ENCODE measurements at places on chromosomes 2 and 18.

DNA sequence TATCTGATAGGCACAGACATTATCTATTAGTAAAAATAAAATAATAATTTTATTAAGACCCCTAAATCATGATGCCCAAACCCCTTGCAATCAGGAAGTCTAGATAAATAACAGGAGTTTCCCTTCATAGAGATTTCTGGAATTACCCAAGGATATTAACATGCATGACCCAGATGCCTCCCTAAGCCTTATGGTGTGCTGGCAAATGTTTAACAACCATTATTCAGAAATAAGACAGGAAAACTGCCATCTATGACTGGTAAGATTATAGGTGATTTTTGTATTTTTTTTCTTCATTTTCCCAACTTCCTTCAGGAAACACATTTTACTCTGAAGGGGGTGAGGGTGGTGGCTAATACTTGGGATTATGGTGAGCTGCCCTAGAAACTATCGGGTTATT, 2.7 kb upstream of the PPP1CB start:
- DNase-seq, result no peak
- peaks cover 9% of the 10 kb centered on the region for H3K36me3 ChIP-seq
- peak overlapping the region; percentile 8 for H3K27ac ChIP-seq
- no peak overlapping the region for H3K4me3 ChIP-seq

GRCh38 chr2:238884122-238884811, 36.4 kb downstream of the TWIST2 start:
- peaks cover 7% of the 10 kb centered on the region for H3K27me3 ChIP-seq
- no peak overlapping the region for H3K27ac ChIP-seq
- peaks cover 55% of the 10 kb centered on the region for H3K4me1 ChIP-seq
- no peak overlapping the region for H3K4me3 ChIP-seq
- peaks cover 23% of the 10 kb centered on the region for H3K36me3 ChIP-seq
- DNase-seq, result no peak

- H3K4me1 ChIP-seq, result peaks cover 44% of the 10 kb centered on the region
- DNase-seq, result no peak
- peaks cover 7% of the 10 kb centered on the region for H3K36me3 ChIP-seq
Observed at GRCh38 chr2:63843093-63843492, 1.4 kb downstream of the UGP2 start.

DNA sequence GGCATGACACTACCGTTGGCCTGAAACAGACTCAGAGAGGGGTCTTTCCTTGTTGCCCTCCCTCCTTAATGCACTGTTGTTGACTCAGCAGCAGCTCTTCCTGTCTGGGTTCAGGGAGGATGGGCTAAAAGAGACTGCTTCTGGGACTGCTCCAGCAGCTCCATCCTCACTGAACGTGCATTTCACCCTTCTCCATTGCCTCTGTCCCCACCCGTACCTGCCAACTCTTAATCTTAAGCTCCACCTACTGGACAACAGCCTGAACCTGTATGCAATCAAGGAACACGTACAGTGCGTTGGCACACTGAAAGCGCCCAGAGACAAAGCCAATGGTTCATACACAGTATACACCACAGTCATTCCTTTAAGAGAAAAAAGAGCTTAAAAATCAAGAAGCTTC, 230.8 kb upstream of the RAB6C start:
- DNase-seq, result no peak
- H3K4me1 ChIP-seq, result peaks cover 11% of the 10 kb centered on the region
- H3K27ac ChIP-seq, result no peak overlapping the region
- H3K27me3 ChIP-seq, result peaks cover 11% of the 10 kb centered on the region

GRCh38 chr18:58353581-58353980, 275.3 kb downstream of the ALPK2 start:
- no peak overlapping the region for H3K4me3 ChIP-seq
- peaks cover 4% of the 10 kb centered on the region for H3K4me1 ChIP-seq
- H3K27me3 ChIP-seq, result no peaks in the 10 kb centered on the region

DNA sequence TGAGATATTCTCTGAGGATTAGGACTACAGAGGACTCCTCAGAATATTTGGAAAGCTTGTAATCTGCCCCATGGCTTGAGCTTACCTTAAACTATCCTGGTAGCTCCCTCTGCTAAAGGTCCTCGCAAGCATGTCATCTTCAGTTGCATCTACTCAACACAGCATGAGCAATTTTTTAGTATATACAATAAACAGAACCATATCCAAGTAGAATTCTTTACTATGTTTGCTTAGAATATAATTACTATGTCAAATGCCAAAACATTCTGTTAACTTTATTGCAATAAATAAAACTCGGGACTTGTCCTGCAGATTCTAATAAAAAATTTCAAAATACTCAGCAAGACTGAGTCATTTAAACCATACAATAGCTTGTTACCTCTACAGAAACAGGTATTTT, 62.8 kb downstream of the ABCB11 start:
- DNase-seq, result no peak
- no peak overlapping the region for H3K4me3 ChIP-seq
- no peaks in the 10 kb centered on the region for H3K36me3 ChIP-seq
- peaks cover 22% of the 10 kb centered on the region for H3K4me1 ChIP-seq
- no peak overlapping the region for H3K27ac ChIP-seq

- peaks cover 2% of the 10 kb centered on the region for H3K27me3 ChIP-seq
- DNase-seq, result no peak
- no peak overlapping the region for H3K4me3 ChIP-seq
- no peak overlapping the region for H3K27ac ChIP-seq
Observed at GRCh38 chr2:1791006-1791605, 46.8 kb upstream of the PXDN start.

- H3K36me3 ChIP-seq, result peaks cover 47% of the 10 kb centered on the region
- DNase-seq, result peak; percentile 49
- H3K4me1 ChIP-seq, result peaks cover 10% of the 10 kb centered on the region
Observed at GRCh38 chr18:76922107-76922506, 99.8 kb downstream of the ZNF236 start.

DNA sequence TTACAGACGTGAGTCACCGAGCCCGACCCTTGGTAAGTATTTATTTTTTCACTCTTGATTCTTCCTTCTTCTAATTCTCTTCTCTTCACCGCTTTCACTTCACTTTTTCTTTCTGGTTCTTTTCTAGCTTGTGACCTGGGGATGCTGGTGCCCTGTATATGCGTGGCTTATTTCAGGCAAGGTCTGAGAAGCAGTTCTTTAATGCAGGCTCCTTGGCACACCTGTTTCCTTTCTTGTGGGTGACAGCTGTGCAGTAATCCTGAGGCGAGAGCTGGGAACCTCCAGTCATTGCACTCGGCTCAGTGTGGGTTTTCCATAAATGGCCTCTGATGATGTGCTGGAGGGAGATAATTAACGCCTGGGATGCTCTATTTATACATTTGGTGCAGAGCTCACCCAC, 193.8 kb downstream of the TSN start:
- H3K27ac ChIP-seq, result no peak overlapping the region
- no peak for DNase-seq
- peaks cover 3% of the 10 kb centered on the region for H3K4me1 ChIP-seq
- H3K36me3 ChIP-seq, result no peaks in the 10 kb centered on the region
- H3K27me3 ChIP-seq, result peaks cover 14% of the 10 kb centered on the region

DNA sequence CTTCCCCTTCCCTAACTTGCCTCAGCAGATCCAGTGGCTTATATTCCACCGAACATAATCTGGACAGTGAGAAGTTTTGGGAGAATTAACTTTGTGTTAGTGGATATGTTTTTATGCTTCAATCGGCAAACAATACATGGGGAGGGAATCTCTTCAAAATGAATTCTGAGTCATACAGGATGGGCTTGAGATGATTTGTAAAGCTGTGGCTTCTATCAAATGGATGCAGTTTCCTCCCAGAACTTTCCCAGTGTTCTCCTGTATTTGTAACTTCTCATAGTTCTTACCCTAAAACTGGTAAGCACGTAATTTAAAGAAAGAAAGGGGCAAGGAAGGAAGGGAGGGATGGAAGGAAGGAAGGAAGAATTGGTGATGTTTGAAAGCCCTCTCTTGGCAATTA, 36.8 kb downstream of the PDCL3 start:
- H3K27me3 ChIP-seq, result peaks cover 21% of the 10 kb centered on the region
- H3K27ac ChIP-seq, result no peak overlapping the region
- H3K4me3 ChIP-seq, result no peak overlapping the region

DNA sequence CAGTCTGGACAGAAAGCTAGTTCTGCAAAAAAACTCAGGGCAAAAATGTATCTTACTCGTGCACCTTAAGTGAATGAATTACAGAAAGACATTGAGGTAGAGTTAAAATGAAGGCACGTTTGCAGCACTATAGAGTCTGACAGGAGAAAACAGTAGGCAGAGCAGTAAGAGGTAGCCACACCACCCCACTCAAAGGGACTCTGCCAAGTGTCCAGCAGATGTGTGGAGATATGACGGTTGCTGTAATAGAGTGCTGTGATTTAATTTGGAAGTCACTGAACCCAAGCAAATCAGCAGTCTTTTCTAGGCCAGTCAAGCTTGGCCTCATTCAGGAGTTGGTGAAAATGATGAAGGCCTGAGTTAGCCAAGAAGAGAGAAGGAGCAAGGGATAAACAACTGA, 464.4 kb downstream of the PTPRM start:
- H3K36me3 ChIP-seq, result peaks cover 6% of the 10 kb centered on the region
- H3K27ac ChIP-seq, result peak overlapping the region; percentile 50
- peaks cover 15% of the 10 kb centered on the region for H3K4me1 ChIP-seq
- no peak for DNase-seq

- H3K4me1 ChIP-seq, result peaks cover 14% of the 10 kb centered on the region
- no peak overlapping the region for H3K4me3 ChIP-seq
- no peak for DNase-seq
- peak overlapping the region; percentile 22 for H3K27ac ChIP-seq
- no peaks in the 10 kb centered on the region for H3K36me3 ChIP-seq
- peaks cover 9% of the 10 kb centered on the region for H3K27me3 ChIP-seq
Observed at GRCh38 chr2:241213041-241213440, 24.6 kb downstream of the ANO7 start.

- no peak within 1 kb of the TSS for H3K4me3 ChIP-seq
- no peak within 1 kb of the TSS for H3K27ac ChIP-seq
- H3K27me3 ChIP-seq, result peaks cover 51% of the 10 kb centered on the region
- peak; percentile 50 for DNase-seq
Observed at GRCh38 chr2:96138179-96139145, at the start of gene ASTL. ASTL (minus strand) TSS chr2:96138502; CDS start chr2:96138436, 66 bp downstream.

GRCh38 chr18:74116633-74117554, 30.7 kb downstream of the FBXO15 start:
- peaks cover 35% of the 10 kb centered on the region for H3K4me1 ChIP-seq
- H3K4me3 ChIP-seq, result no peak overlapping the region
- H3K36me3 ChIP-seq, result peaks cover 11% of the 10 kb centered on the region
- DNase-seq, result peak; percentile 10

- H3K36me3 ChIP-seq, result no peaks in the 10 kb centered on the region
- DNase-seq, result no peak
- no peak overlapping the region for H3K4me3 ChIP-seq
- H3K27me3 ChIP-seq, result peaks cover 4% of the 10 kb centered on the region
- peaks cover 11% of the 10 kb centered on the region for H3K4me1 ChIP-seq
- no peak overlapping the region for H3K27ac ChIP-seq
Observed at GRCh38 chr2:40210344-40210967, 241.4 kb downstream of the SLC8A1 start.

GRCh38 chr2:108226564-108226963, 13.2 kb upstream of the SULT1C3 start:
- H3K27me3 ChIP-seq, result peaks cover 8% of the 10 kb centered on the region
- peaks cover 4% of the 10 kb centered on the region for H3K4me1 ChIP-seq
- H3K4me3 ChIP-seq, result no peak overlapping the region
- no peak overlapping the region for H3K27ac ChIP-seq

GRCh38 chr2:191386938-191387536, 141.8 kb downstream of the MYO1B start:
- no peaks in the 10 kb centered on the region for H3K27me3 ChIP-seq
- DNase-seq, result no peak
- H3K27ac ChIP-seq, result no peak overlapping the region
- peaks cover 5% of the 10 kb centered on the region for H3K4me1 ChIP-seq

DNA sequence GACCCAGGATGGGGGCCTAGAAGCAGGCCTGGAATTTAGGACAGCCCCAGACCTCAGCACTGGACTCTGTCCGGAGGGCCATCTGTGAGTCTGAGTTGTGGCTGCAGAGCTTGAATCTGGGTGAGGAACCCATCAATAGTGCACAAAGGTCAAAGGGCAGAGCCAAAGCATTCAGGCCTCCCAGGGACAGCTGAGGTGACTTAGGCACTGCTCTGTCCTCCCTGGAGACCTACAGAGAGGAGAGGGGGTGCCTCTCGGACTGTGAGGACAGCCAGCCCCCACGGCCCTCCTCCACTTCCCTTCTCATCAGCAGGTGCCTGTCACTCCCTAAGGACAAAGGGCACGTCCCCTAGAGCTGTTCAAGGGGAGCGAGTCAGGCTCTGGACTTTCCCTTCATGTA, 25.1 kb upstream of the PRLH start:
- DNase-seq, result no peak
- no peak overlapping the region for H3K4me3 ChIP-seq

- H3K4me3 ChIP-seq, result no peak overlapping the region
- peaks cover 68% of the 10 kb centered on the region for H3K4me1 ChIP-seq
- DNase-seq, result no peak
- H3K27me3 ChIP-seq, result no peaks in the 10 kb centered on the region
- H3K27ac ChIP-seq, result no peak overlapping the region
Observed at GRCh38 chr2:98483257-98483861, 38.7 kb downstream of the INPP4A start.

DNA sequence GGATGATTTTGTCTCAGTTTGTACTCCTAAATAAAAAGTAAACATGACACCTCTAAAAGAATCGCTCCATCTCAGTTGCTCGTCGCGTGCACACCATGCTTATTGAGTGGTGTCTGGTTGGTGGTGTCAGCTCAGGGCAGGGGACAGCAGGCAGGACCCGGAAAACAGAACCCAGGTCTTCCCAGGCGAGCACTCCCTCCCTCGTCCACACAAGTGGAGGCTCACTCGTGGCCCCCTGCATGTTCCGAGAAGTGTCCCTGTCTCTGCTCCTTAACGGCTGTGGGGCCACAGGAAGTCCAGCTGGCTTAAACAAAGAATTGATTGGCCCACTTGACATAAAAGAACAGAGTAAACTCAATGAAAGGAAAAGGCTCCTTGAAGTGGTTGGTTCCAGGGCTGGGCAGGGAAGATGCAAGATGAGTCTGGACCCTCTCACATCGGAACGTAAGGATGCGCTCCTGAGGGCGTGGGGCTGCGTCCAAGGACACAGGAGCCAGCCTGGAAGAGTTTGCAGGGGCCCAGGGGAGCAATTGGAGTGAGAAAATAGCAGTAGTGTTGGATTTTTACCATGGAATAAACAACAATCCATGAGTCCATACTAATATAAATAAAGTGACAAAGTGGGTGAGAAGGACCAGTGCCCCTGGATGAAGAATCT, 13.1 kb upstream of the CNDP1 start:
- H3K4me3 ChIP-seq, result no peak overlapping the region
- no peak for DNase-seq
- H3K36me3 ChIP-seq, result peaks cover 61% of the 10 kb centered on the region
- H3K27me3 ChIP-seq, result peaks cover 3% of the 10 kb centered on the region
- peaks cover 21% of the 10 kb centered on the region for H3K4me1 ChIP-seq
- H3K27ac ChIP-seq, result peak overlapping the region; percentile 55
